HS-27A (cell line): ENCODE measurements at places on chromosomes 7 and 10.

GRCh38 chr10:73211106-73211811 is 35.8 kb downstream of the DNAJC9 start:
- no peak for DNase-seq

DNA sequence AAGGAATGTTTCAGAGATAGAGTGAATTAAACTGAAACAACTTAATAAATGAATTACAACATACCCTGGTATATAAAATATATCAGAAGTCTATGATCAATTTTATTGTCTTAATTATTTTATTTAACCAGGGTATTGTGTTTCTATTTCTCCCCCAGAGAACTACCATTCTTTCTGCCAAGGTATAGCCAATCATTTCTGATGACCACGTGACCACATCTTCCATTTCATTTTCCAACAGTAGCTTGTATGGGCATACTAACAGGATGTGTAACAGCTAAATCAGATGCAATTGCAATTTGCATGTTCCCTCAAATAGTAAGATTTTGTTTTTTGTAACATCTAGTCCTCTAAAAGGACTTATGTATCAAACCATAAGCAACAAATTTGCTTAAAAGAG is 123.9 kb upstream of the COL1A2 start:
- DNase-seq, result no peak

GRCh38 chr7:25988640-25989039 is 163.4 kb upstream of the NFE2L3 start:
- DNase-seq, result no peak

GRCh38 chr7:112272921-112273561 is 66.5 kb downstream of the ZNF277 start:
- DNase-seq, result no peak

DNA sequence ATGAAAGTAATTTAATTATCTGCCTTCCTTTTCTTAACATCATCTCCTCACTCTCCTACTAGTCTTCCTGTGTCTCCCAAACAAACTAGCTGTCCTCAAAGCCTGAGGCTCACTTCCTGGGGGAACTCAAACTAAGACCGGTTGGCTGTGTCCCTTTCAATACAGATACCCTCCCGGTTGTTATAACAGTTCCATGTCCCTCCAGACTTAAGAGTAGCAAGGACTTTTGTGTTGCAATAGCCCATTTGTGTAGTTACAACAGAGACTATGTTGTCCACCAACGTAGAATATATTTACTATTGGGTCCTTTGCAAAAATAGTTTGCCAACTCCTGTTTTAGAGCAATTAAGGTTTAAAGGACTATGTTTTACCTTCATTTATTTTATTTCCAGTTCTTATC is 8.6 kb upstream of the TARP start:
- no peak for DNase-seq

DNA sequence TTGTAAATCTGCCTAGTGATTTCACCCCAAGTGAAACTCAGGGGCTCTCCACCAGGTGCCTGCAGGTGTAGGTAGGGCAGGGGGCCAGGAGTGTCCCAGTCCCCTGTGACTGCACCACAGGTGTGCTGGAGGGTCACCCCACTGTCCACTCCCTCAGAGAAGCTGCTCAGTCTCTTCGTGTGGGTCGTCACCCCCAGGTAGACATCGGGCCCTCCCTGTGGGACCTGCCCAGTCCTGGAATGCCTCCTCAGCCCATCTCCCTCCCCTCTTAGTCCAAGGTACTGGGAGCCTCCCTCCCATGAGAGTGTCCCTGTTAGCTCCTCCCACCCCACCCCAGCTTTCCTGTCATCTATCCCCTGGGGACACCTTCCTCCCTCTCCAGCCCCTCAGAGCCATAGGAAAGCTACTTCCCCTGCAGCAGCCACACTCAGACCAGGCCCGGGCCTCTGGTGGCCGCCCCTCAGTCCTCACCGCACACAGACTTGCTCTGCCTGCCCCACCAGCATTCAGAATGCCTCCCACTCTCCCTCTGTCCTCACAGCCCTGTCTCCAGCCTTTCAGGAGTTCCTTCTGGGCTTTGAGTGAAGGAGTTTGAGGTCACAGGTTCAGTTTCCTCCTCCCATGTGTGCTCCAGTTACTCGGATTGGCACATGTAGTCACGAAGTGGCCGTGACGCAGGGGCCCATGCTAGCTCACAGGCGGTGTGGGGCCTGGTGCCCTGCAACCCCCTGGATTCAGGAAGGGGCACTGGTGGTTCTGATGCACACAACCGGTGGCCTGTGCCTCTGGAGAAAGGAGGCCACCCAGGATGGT is 5.1 kb downstream of the ALOX5 start:
- no peak for DNase-seq

DNA sequence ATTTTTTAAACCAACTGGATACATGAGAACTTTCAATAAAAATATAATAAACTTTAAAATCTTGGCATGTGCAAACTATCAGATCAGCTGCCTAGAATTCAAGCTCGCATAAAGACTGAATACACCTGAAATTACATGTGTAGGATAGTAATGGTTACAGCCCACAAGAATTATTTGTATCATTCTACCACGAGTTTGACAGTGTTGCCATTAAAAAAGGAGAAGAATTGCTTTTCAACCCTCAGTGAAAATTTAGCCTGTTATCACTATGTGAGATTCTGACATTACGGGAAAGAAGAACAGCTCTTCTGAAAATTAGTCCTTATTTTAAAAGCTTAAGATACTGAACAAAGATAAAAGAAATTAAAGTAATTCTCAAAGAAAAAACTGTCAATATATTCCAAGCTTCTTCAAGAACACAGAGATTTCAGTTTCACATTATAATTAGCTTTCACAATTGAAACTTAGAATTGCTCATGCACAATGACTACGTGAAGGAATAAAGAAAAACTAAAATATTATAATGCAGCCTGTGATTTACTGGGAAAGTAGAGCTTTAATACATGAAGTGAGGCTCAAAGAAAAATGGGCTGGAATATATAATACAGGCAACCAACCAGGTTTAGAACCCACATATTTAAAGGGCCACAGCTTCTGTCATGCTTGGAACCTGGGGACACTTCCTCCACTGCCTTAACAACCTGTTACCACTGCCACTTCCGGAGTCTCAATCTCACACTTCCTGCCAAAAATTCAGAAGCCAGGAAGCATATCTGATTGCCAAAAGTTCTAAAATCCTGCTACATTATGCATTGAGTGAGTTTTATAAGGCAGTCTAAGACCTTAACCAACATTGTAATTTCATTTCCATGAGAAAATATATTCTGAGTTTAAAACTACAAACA is 23.2 kb downstream of the TPK1 start:
- no peak for DNase-seq

DNA sequence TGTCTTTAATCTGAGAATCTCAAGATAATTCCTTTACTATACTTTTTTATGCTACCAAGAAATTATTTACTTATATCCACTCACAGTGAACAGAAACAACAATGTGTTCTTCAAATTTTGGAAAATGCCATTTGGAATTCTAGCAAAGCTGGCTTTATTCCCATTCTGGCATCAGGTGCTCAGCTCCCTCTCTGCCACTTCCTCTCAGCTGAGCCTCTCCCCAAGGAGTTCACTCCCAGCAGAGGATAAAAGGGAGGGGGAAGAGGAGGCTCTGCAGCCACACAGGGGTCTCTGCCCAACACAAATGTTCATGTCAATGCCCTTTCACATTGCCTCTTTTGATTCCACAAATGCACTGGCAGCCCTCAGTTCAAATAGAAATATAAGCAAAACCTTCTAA is 116.9 kb downstream of the CPEB3 start:
- DNase-seq, result no peak

DNA sequence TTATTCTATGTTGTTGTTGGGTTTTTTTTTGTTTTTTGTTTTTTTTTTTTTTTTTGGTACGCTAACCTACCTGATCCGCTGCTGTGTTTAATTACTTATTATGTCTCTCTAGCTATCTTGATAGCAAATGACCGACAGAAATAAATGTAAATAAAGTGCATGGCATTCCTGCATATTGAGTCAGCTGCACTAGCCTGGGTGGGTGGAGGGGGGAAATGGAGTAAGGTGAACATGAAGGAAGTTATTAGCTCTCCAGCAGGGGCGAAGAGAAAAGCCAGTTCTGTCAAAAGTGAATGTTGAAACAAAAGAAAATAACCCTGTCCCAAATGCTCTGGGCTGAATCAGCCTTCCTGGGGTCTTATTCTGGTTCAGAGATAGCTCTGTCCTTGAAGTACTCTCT is 210.7 kb upstream of the MDFIC start:
- no peak for DNase-seq

GRCh38 chr7:133126422-133126821 is 44.5 kb upstream of the CHCHD3 start:
- no peak for DNase-seq

DNA sequence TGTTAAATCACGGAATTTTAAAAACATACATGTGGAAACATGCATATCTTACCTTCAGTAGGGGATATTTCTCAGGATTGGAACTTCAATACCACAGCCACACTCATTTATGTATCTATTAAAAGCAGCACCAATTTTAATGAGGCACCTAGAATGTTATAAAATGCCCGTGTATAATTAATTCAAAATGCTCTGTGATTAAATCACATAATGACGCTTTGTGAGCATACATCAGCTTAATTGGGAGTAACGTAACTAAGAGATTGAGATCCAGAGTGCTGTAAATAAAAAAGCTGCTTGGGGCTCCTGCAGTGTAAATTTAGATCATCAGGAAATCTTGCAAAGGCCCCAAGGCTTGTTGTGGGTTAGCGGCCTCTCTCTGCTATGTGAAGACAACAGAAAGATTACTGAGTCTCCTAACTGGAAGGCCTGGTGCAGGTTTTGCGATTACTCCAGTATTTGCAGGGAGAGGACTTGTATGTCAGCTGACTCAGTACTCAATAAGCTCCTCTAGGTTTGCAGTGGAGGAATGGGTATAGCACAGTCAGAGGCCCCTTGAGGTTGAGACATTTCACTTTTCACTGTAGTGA is 195.5 kb upstream of the PHYHIPL start:
- no peak for DNase-seq

- DNase-seq, result no peak
Observed at GRCh38 chr10:77678146-77678545, 40.5 kb upstream of the KCNMA1 start.

- DNase-seq, result no peak
Observed at GRCh38 chr10:60883187-60883586, 60.8 kb downstream of the RHOBTB1 start.

DNA sequence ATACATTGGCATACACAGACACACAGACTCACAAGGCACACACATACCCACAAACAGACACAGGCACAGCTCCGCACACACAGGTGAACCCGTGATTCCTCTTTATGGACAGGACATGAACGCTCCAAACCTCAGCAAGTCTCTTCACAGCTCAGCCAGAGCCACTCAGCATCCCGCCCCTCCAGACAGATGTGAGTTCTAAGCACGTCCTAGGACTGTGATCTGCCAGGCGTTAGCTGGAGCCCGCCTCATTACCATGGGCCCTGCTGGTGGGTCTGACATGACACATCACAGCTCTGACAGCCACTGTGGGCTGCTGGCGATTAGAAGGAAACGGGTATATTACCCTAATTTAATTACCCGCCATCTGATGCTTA is 176.7 kb upstream of the PPP2R2D start:
- no peak for DNase-seq

- no peak for DNase-seq
Observed at GRCh38 chr7:116783666-116784318, 78.6 kb upstream of the CAPZA2 start.

GRCh38 chr10:33927347-33927746 is 592.9 kb upstream of the NRP1 start:
- peak; percentile 0 for DNase-seq

- DNase-seq, result no peak
Observed at GRCh38 chr7:84629216-84629615, 434.6 kb upstream of the SEMA3A start.

DNA sequence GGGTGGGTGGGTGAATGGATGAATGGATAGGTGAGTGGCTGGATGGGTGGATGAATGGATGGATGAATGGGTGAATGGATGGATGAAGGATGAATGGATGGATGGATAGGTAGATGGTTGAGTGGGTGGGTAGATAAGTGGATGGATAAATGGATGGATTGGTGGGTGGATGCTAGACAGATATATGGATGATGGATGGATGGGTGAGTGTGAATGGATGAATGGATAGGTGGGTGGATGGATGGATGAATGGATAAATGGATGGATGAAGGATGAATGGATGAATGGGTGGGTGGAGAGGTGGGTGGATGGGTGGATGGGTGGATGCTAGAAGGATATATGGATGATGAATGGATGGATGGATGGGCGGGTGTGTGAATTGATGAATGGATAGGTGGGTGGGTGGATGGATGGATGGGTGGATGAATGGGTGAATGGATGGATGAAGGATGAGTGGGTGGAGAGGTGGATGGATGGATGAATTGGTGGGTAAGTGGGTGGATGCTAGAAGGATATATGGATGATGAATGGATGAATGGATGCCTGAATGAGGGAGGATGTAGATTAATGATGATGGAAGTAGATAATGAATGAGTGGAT is 20.4 kb downstream of the ELFN1 start:
- DNase-seq, result no peak

DNA sequence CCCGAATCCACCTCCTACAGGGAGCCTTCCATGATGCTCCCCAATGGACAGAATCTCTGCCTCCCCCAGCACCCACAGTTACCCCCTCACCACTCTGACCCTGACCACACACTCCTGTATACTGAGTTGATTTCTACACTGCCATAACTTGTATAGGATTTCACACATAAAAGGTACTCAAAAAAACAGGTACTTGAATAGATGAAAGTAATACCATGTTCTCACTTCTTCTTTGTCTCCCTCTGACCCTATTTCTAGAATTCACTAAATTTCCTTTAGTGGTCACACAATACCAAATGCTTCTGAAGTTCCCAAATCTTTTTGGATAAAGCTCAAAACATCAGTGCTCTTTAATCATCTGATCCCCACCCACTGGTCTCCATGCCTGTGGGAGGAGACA is 45.4 kb downstream of the HSPA12A start:
- no peak for DNase-seq

GRCh38 chr10:101959346-101959916 is 96.5 kb downstream of the ARMH3 start:
- DNase-seq, result no peak

DNA sequence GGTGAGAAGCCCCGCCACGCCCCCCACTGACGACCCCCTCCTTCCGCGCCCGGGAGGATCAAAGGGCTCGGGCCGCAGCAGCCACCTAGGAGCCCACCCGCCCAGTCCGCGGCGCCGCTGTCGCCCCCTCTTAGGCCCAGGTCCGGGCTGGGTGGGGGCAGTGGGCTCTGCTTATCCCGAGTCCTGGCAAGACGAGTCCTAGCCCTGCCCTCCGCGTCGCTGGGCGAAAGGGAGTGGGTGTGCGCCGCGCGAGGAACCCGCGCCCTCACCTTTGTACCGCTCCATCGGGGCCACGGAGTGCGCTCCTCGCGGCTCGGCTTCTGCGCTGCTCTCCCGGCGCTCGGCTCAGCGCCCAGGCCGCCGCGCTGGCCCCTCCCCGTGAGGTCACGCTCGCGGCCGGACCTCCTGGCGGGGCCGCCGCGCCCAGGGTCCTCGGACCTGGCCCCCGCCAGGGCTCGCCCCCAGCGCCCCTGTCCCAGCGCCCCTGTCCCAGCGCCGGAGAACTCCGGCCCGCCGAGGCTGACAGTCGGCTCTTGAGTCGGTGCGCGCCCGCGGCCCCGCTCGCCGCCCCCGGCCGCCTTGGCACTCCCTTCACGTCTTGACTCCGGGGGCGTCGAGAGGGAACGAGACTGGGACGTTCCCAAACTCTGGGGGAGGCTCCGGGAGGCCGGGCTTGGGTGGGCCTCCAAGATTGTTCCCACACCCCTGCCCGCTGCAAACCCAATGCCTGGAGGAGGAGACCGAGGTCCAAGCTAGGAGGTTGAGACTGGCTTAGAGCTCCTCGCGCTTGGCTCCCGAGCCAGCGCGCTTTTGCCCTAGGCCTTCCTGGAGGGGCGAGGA is at the start of gene AFAP1L2:
Gene AFAP1L2, minus strand, starts transcription at position 332 of the 840 bp plus-strand sequence. Its CDS starts 47 bp downstream, at position 285.
- DNase-seq, result no peak
